ENCODE measurements at places on chromosomes 4 and X.

- no peak for DNase-seq
Observed at GRCh38 chr4:44912980-44913379, 186.6 kb upstream of the GNPDA2 start.

- DNase-seq, result no peak
Observed at GRCh38 chr4:43757147-43757546, 691.5 kb downstream of the KCTD8 start.

GRCh38 chr4:109532182-109532581 lies 27.9 kb upstream of the MCUB start:
- no peak for DNase-seq

- DNase-seq, result no peak
Observed at GRCh38 chr4:179941911-179942310, 2301.3 kb upstream of the TENM3 start.

Measured in naive thymus-derived CD8-positive, alpha-beta T cell (primary cell).